ENCODE measurements at places on chromosomes 4 and X.

DNA sequence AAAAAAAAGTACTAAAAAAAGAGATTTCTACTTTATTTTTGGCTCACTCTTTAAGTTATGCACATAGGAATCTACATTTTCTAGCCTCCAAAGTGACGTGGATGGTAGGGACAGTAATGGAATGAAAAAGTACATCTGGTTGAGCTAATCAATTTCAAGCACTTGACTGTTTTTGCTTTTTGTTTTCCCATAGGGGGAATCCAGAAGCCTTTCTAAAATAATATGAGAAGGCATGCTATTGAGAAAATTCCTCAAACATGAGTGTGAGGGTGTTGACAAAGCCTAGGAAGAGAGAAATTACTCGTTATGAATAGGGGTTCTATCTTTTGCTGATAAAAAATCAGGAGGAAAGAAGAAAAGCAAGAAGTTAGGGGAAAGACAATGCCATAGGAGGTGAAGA, 242.5 kb upstream of the PUDP start:
- DNase-seq, result no peak

DNA sequence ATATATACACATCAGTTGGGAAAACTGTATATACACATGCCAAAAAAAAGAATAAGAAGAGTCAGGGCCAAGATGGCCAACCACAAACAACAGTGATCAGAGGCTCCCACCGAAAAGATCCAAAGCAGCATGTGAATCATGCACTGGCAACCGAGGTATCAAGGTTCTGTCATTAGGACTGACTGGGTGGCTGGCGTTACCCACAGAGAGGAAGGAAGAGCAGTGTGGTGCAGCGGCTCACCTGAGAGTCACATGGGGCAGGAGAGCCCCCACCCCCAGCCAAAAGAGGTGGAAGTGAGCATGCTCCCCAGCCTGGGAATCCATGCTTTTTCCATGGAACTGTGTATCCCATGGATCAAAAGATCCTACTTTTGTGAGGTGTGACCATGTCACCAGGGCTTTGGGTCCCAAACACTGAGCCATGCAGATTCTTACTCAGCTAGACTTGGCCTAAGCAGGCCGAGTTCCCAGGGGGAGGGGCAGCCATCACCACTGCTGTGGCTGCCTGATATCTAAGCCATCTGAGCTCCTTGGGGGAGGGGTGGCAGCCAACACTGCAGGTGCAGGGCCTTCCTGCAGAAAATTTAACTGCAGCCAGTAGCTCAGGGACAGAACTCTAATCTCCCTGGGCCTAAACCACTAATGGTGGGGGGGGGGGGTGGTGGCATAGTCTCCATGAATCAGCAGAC, 52.8 kb downstream of the P2RY10 start:
- no peak for DNase-seq

GRCh38 chr4:19512086-19512485, 739.6 kb upstream of the SLIT2 start:
- no peak for DNase-seq

- no peak for DNase-seq
These were observed 4.1 kb downstream of the ZNF280C start for GRCh38 chrX:130264573-130264972.

DNA sequence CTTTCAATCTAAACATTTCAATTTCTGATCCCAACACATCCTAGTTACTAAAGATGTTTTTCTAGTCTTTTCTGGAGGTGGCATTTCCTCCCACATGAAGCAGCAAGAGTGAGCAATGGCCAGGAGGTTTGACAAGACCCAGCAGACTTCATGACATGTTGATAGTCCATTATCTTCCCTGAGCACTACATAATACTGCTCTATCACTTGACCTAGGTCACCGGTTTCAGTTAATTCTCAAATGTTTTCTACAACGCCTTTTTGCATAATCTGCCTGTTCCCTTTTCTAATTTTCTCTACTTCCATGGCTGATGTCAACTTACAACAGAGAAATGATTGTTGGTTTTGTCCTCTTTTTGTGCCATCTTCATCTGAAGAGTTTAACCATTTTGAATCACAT, 62.0 kb upstream of the GPRIN3 start:
- no peak for DNase-seq

DNA sequence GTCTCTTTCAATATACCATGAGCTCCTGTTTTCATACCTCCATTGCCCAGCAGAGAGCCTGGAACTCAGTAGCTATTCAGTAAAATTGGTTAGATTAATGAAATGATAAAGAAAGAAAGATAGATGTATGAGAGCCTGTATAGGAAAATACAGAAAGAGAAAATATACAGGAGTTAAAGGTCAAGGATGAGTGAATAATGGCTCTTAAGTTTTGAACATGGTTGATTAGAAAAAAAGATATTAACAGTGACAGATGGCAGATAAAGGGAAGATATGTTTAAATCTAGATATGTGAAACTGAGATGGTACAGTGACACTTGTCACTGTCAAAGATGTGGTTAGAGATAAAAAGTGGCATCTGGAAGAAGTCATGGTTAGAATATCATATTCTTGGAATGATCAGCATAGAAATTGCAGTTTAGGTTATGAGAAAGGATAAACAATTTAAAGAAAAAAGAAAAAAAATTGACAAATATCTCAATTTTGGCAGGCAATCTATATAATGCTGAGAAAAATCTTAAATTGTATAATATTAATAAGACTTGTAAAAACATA, 179.2 kb downstream of the TBCK start:
- DNase-seq, result no peak

- no peak for DNase-seq
These were observed 231.0 kb downstream of the ADAMTS3 start for GRCh38 chr4:72338060-72338459.

- DNase-seq, result no peak
These were observed 317.2 kb downstream of the TENM3 start for GRCh38 chr4:182560358-182560757.

DNA sequence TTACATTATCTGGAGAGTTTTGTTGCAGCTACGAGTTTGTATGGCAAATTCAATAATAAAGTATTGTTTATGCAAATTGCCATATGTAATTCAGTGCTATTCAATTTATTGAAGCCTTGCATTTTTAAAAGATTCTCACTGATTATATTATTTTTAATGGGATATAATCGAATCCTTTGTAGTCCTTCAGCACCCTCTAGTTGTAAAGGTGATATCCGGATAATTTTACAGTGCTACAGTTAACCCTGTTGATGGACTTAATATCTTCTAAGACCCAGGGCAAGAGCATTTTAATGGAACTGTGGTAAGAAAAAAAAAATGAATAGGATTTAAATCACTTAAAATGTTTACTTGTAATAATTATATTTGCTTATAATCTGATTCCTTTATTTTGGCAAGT, 48.5 kb upstream of the GRIA2 start:
- no peak for DNase-seq

DNA sequence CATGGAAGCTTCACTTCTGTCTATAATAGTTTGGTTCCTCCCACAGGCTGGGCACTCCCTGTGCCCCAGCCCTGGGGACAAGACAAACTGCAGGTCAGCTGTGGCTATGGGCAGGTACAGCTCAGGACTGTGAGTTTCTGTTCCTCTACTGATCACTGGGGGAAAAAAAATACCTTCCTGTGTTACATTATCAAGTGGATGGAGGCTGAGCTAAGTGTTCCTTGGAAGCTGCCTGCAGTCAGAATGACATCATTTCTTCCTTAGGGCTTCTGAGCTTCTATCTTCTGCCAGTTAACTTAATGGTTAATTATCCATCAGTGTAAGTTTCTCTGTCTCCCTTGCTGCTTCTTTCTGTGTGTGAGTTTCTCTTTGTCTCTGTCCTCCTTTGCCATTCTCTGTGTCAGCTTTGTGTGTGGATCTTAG, 4.6 kb downstream of the RAB33A start:
- DNase-seq, result no peak

GRCh38 chr4:26175006-26175786, 145.6 kb upstream of the RBPJ start:
- no peak for DNase-seq

DNA sequence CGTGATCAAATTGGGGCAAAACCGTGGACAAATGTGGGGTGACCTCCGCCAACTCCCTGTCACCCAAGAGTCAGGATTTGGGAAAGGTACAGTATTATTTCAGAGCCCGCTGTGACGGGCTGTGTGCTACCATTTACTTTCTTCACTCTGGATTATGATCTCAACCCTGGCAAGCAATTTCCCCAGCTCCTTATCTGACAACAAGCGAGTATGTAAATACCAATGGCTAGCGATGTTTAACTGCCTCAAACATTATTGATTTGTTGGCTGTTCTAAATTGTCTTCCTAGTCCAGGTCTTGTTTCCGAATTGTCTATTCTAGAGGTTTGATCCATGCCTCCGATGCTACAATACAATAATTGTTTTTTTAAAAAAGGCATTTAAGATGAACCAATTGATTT, 17.7 kb upstream of the PITX2 start:
- no peak for DNase-seq

DNA sequence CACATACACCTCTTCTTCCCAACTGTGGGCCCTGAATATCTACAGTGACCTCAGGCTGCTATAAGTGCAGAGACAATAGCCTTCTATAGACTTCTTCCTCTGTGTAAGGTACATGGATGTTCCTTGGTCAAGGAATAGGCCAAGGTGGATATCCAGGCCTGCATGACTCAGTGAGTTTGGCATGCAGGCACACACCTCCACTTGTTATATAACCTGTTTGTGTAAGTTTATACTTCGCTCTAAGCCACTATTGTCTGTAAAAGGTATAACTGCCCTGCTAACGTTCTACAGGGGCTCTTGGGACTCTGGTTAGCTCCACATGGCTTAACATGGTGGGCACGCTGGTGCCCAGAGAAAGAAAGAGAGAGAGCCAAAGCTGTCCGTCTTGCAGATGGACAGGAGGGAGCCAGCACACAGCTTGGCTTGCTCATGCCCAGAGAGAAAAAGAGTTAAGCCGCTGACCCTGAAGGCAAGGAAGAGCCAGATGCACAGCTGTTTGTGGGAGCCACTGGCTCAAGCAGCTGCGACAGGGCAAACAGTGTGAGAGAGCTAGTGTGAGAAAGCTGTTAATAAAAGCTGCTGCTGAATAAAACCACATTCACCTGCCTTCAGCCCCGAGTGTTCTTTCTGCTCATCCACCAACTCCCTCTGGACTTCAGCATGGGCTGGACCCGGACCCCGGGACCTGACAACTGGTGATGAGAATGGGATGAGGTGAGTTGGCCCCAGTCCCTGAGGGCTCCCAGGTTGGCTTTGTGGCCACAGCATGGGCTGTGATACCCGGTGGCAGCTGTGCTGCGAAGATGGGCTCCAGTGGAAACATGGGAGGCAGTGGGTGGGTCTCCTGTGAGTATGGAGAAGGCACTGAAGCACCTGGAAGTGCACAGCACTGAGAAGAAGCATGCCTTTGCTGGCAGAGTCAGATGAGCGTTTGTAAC, 44.5 kb upstream of the ZBTB33 start:
- no peak for DNase-seq
